H9 (cell line): ENCODE measurements at places on chromosomes 6 and 20. TPM values are rescaled to one million over a fixed set of nuclear protein-coding genes. Genes with fewer than 3 reads are reported as not detected.

Gene PROKR2
- 0.44 and 0.46 TPM in 2 replicates for total RNA-seq

Gene TMEM14A
- total RNA-seq, result 7.3 and 10.7 TPM in 2 replicates

Gene UNC93A
- total RNA-seq, result 0.70 and 0.94 TPM in 2 replicates

Gene SCGN
- not detected in 2 replicates for total RNA-seq

Gene CAGE1
- total RNA-seq, result 0.28 TPM in 1 of 2 replicates, not detected in the other

Gene CST4
- not detected in 2 replicates for total RNA-seq

Gene JPH2
- total RNA-seq, result 0.31 and 0.35 TPM in 2 replicates

Gene HS3ST5
- 11.6 and 14.4 TPM in 2 replicates for total RNA-seq

Gene SLC17A1
- total RNA-seq, result not detected in 2 replicates

Gene SRMS
- 0.70 and 0.79 TPM in 2 replicates for total RNA-seq

Gene TMEM239
- not detected in 2 replicates for total RNA-seq

Gene COL20A1
- 1.3 and 2.3 TPM in 2 replicates for total RNA-seq

Gene OR14J1
- not detected in 2 replicates for total RNA-seq

Gene RIN2
- total RNA-seq, result 1.0 and 1.1 TPM in 2 replicates

Gene ARHGAP40
- 0.17 and 0.26 TPM in 2 replicates for total RNA-seq

Gene PRKN
- total RNA-seq, result 1.3 and 2.0 TPM in 2 replicates

Gene TFAP2B
- total RNA-seq, result not detected in 2 replicates

Gene DNAH8
- not detected in 2 replicates for total RNA-seq

Gene EPHA7
- total RNA-seq, result 9.4 and 9.5 TPM in 2 replicates

Gene BCAS4
- 16.9 and 21.4 TPM in 2 replicates for total RNA-seq

Gene KCNK15
- total RNA-seq, result 0.33 and 0.39 TPM in 2 replicates

Gene TRAM2
- total RNA-seq, result 20.5 and 21.2 TPM in 2 replicates

Gene HLA-DOA
- 15.3 and 15.6 TPM in 2 replicates for total RNA-seq

Gene BMP6
- total RNA-seq, result 0.28 and 0.61 TPM in 2 replicates

Gene PLN
- total RNA-seq, result not detected in 2 replicates

Gene CHRNA4
- 1.1 and 2.5 TPM in 2 replicates for total RNA-seq
